ENCODE measurements at places on chromosomes 3 and 15. TPM values are rescaled to one million over a fixed set of nuclear protein-coding genes. Genes with fewer than 3 reads are reported as not detected.

- DNase-seq = no peak
Observed at GRCh38 chr3:15385901-15386653, 41.3 kb downstream of the METTL6 start.

Gene POC1A
- total RNA-seq = 41.5 TPM

DNA sequence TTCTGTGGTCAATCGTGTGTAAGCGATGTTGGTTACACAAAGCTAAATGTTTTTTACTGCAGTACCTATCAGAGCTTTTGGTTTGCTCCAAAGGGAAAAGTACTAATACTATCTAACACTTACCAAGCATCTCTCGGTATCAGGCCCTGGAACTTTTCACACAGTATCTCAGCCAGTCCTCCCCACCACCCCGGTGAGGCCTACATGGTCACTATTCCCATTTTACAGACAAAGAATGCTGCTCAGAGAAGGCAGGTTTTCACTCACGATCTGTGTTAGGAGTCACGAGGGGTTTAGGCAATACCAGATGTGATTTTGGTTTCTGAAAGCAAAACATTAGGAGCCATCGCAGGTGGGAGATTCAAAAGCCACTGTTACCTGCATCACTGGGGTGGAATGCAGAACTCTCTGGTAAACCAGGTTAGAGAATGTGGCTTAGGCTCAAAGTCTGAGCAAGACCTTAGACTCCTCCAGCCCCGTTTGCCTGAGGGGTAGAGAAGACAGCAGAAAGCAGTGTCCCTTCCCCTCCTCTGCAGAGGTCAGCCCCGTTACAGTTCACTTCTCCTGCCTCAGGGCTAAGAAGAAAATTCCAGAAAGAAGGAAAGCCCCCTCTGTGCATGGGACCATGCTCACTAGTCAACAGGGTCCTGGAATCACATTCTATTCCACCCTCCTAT is 57.2 kb downstream of the XXYLT1 start:
- DNase-seq = no peak

DNA sequence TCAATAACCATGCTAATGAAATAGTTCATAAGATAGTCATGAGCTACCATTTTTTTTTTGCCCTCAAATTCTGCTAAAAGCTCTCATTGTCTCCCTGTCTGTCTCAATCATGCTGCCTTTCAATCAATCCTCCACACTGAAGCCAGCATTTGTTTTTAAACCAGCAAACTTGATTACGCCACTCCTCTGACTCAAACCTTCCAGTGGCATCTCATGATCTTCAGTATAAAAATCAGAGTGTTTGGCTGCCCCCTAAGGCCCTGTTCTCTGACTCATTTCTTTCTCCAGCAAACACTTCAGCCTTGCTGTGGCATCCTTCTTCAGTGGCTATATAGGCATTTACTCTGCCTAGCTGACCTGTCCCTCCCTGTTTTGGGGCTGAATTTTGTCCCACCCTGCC is 36.0 kb upstream of the EOMES start:
- peak; percentile 88 for DNase-seq

- peak; percentile 79 for DNase-seq
Observed at GRCh38 chr3:129314386-129315222, 35.9 kb downstream of the HMCES start.

DNA sequence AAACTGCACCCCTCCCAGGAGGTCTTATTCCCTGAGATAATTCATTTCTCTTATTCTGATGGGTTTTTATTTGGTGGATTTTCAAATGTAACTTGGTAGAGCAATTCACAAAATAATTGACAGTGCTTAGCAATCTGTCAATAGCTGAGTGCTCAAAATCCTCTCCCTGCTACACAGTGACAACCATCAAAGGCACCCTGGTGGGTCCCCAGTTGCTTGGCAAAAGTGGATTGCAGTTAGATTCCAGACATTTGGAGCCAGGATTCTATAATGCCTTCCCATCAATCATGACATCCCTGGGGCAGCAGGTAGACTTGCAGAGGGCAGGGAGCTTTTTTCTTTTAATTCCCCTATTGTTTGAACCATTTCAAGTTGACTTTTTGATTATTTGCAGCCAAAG is 59.0 kb downstream of the FHIT start:
- no peak for DNase-seq

DNA sequence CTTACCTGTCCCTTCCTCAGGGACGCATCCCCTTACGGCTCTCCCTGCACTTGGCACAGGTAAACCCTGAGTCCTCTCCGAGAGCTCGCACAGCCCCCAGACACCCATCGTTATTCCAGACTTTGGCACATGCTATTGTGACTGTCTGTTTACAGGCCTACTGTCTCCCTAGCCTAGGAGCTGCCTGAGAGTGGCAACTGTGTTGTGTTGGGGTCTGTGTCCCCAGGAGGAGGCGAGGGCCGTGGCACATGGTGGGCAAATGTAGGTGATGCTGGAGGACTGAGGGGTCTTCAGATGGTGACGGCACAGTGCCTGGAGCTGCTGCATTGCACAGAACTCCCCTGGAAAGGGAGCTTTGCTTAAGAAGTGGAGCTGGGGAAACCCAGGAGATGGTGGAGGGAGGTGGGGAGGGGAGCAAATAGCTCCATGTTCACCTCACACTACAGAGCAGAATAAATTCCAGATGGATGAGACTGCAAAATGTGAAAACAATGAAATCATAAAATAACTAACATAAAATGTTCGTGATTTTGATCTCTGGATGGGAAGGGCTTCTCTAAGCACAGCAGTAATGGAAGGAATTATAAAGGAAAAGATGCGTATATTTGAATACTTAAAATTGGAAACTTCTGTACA is 96.5 kb downstream of the SMAD6 start:
- peak; percentile 34 for DNase-seq

DNA sequence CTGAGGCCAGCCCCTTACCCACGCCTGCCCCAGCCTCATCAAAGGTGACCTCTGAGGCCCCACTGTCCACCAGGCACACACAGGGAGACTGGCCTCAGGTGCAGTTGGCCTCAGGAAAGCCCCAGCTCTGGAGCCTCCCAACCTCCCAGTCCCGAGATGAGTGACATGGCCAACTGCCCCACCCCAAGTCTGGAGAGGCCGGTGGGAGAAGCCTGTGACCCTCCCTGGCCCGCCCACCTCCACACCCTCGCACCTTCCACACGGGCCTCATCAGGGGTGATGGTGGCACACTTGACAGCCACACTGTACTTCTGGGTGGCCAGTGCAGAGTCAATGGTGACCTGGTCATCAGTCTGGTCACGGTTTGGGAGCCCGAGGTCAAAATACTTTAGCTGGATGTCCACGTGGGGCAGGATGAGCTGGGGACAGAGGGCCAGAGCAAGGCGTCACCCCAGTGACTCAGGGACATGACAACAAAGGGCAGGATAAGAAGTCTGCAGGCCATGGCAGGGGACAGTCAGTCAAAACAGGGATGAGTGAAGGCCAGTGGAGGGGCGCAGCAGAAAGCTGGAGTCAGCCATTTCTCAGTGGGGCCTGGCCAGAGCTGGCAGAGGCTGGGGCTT is 11.9 kb downstream of the IDH2 start:
- no peak for DNase-seq

DNA sequence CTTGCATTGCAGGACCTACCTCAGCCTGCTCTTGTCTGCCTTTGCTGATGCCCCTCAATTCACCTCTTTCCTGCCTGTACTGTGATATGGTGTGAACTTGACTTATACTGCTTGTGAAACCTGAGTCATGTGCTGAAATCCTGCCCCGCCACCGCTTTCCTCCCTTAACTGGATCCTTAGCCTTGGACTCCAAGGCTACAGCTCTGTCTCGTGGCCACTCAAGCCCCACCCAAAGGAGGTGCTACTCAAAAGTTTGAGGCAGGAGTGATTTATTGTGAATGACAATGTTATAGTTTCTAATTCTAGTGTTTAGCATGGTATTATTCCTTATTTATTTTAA is 56.1 kb downstream of the MYZAP start:
- no peak for DNase-seq

DNA sequence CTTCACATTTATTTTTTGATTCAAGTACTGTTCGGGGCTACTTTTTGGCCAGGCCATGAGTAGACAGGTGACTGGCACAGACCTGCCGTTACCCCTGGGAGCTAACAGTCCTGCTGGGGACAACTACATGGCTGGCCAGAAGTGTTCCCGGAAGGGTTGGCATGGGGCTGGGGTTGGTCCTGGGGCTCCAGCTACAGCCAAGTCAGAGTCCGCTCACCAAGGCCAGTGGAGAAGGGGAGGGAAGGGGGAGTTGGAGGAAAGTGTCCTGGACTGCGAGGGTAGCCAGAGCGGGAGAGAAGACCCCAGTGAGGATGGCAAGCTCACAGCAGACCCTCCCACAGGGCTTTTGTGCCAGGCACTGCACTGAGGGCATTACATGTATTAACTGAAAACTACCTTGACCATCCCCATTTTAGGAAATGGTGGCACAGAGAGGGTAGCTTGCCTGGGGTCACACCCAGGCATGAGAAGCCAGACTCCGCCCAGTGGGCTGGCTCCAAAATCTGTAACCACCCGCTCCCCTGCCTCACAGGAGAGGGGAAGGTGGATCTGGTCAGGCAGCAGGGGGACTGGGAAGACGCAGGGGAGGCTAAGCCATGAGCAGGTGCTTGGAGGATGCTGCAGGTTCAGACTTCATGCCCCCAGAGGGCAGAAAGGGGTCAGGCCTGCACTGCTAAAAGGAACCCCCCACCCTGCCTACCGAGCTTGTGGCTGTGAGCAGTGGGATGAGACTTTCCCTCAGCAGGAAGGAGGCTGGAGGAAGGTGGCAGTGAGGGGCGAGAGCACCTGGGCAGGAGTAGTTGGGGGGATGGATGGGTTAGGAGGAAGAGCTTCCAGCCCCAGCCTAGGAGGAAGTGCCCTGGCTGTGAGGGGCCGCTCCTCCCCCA is 38.3 kb upstream of the ESYT3 start:
- no peak for DNase-seq

Gene GOLGA8H
- total RNA-seq = 1.0 TPM

GRCh38 chr3:155420406-155420805 is 126.9 kb upstream of the STRIT1 start:
- DNase-seq = no peak

Gene CSPG4
- total RNA-seq = 2.9 TPM

Gene MORF4L1
- total RNA-seq = 210 TPM

DNA sequence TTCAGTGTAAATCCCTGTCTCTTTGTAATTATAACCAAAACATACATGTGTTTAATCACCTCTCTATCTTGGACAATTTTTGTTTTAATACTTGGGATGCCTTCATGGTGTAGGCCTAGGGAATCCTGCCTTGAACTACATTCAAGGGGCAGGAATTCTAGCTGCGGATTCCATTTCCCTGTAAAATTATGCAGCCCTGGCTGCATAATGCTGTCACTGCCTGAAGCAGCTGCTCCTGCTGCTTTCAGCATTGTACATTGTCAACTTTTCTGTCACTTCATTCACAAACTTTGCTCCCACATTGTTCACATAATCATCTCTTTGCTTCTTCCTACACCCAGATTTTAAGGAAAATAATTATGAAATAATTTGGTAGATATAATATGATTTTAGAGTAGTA is 638.7 kb downstream of the RBMS3 start:
- DNase-seq = no peak

GRCh38 chr15:62135532-62136134 is 29.5 kb downstream of the C2CD4B start:
- DNase-seq = peak; percentile 48

Gene CD80
- not detected for total RNA-seq

- DNase-seq = no peak
Observed at GRCh38 chr3:119588112-119588511, 8.8 kb downstream of the ADPRH start.

DNA sequence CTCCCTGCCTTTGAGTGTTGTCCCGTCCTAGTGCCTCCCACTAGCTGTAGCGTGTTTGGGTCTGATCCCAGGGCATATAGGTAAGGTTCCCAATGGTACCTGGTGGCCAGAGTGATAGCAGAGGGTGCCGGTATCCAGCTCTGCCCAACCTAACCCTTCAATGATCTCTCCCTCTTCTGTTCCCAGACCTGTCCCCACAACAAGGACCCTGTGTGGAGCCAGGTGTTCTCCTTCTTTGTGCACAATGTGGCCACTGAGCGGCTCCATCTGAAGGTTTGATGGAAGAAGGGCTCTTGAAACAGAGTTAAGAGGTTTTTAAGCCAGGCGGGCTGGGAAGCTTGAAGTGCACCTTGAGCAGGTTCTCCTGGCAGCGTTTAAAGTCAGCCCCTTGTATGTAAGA is 35.5 kb downstream of the ESYT3 start:
- DNase-seq = no peak

DNA sequence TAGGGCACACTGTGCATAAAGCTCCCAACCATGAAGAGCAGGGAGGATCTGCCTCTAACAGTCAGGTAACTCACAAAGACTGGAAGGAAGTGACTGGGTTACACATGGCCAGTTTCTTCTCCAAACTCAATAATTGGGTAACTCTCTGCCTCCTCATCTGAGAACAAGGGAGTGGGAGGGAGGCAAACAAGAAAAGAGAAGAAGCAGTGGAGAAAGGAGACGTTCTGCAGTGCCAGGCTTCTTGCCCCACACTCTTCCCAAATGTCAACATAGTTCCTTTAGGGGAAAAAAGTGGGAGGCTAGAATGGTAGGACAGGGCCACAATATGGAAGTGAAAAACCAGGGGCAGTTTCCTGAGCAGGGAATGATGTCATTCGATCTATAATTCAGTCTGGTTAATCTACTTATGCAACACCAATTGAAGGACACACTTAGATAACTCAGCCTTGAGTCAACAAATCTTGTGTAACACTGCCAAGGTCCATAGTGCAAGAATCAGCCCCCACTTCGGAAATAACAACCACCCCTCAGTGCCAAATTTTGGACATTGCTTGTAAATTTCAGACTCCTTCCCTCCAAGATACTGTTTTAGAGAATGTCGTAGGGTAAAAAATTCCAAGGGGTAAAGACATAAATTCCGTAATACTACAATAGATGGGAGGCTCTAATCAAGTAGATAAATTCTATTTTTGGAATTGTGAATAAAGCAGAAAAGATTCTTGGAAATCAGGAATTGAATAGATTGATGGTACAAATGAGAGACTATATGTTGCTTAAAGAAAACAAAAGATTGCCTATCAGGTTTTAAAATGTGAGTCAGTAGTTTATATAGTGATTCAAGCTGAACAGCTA is 143.0 kb downstream of the LPP start:
- peak; percentile 85 for DNase-seq

Gene LARP6
- total RNA-seq = 166 TPM

DNA sequence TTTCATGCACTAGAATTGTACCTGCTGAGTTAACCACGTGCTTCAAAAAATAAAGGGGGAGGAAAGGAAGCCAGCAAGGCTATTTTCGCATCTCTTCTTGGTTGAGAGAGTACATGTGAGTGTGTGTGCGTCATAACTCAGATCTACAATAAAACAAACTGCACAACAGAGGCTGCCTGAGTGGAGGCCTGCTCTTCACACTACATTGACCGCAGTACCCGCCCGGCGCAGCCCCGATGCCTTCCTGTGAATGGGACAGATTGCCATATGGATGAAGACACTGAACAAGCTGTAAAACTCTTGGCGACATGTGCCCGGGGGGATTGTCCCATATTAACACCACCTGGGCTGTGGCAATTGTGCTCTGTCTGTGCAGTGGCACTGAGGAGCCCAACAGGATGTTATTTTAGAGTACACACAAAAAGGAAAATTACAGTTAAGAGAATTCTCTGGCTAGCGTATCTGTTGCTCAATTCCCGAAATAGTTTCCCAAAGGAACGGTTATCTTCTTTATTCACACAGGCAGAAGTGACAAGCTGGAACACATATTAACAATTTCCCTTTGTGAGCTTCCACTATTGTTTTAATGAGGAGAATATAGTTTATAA is 551.5 kb downstream of the FOXP1 start:
- no peak for DNase-seq

All from PC-3 (cell line).